ENCODE measurements at places on chromosomes 13 and 19.

GRCh38 chr13:93690139-93690538 lies 463.5 kb downstream of the GPC6 start:
- DNase-seq: no peak

- no peak for DNase-seq
Measured at GRCh38 chr19:3250675-3251074, 26.2 kb downstream of the CELF5 start.

- DNase-seq: no peak
Measured at GRCh38 chr19:14088634-14089411, 1.7 kb downstream of the SAMD1 start.

GRCh38 chr19:3292958-3293529 lies 68.6 kb downstream of the CELF5 start:
- DNase-seq: no peak

DNA sequence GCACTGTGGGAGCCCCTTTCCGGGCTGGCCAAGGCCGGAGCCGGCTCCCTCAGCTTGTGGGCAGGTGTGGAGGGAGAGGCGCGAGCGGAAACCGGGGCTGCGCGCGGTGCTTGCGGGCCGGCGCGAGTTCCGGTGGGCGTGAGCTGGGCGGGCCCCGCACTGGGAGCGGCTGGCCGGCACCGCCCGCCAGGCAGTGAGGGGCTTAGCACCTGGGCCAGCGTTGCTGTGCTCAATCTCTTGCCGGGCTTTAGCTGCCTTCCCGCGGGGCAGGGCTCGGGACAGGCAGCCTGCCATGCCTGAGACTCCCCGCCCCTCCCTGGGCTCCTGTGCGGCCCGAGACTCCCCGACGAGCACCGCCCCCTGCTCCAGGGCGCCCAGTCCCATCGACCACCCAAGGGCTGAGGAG lies 405.2 kb upstream of the PRR20A start:
- DNase-seq: no peak

DNA sequence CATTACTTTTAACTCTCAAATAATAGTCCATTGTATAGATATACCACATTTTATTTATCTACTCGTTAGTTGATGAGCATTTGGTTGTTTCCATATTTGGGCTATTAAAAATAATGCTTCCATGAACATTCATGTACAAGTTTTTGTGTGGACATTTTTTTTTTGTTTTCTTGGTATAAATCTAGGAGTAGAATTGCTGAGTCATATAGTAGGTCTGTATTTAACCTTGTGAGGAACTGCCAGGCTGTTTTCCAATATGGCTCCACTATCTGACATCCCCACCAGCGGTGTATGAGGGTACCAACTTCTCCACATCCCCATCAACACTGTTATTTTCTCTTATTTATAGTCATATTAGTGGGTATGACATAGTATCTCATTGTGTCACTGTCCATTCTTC lies 143.1 kb downstream of the RAP2A start:
- no peak for DNase-seq

DNA sequence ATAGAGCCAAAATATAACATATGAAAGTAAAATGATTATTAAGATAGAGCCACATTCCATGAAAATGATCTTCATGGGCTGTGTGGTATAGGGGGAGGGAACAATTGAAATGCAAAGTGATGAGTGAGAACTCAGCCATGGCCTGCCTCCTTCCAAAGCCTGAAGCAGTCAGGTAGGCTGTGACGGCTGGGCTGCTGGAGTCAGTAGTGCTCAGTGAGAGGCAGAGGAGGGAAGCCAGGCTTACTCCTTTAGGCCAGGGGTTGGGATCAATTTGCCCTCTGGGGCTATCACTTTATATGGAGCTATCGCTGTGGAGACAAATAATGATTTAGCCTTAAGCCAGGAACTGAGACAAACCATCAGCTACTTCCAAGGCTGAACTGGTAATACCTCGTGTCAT lies 654.9 kb downstream of the FGF9 start:
- DNase-seq: no peak

GRCh38 chr13:84077271-84077670 lies 195.0 kb upstream of the SLITRK1 start:
- no peak for DNase-seq

DNA sequence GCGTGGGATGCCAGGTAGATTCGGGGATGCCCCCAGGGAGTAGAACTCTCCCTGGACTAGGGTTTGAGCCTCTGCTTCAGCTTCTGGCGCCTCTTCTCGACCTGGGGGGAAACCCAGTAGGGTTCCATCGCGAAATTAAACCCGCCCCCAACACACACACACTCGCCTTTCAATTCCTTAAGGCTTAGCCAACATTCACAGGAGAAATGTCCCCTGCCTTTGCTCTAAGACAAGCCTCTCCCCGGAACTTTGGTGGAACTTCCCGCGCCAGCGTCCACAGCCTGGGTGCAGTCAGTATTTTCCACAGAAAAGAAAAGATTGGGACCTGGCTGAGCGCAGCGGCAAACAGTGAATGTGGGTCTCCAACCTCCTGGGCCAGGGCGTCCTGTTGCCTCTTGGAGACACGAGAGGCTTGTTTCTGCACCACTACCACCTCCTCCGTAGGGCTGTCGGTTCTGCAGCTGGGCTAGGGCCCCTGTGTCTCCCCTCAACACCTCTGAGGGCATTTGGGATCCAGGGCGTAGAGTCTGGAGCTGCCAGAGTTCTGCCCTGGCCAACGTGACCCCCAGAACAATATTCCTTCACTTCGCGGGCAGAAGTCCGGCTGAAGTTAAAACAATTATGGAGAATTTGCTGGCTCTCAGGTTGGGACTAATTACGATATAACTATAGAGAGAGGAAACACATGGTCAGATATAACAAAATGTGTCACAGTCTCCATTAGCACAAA lies 3.2 kb downstream of the PDX1 start:
- no peak for DNase-seq

GRCh38 chr13:42049454-42049813 lies 986 bp downstream of the DGKH start:
- no peak for DNase-seq

- DNase-seq: no peak
Measured at GRCh38 chr13:30126903-30127428, 180.4 kb downstream of the KATNAL1 start.

- no peak for DNase-seq
Measured at GRCh38 chr13:32737679-32738078, 151.4 kb downstream of the PDS5B start.

- no peak for DNase-seq
Measured at GRCh38 chr13:25375727-25376358, 4.1 kb downstream of the ATP8A2 start.

DNA sequence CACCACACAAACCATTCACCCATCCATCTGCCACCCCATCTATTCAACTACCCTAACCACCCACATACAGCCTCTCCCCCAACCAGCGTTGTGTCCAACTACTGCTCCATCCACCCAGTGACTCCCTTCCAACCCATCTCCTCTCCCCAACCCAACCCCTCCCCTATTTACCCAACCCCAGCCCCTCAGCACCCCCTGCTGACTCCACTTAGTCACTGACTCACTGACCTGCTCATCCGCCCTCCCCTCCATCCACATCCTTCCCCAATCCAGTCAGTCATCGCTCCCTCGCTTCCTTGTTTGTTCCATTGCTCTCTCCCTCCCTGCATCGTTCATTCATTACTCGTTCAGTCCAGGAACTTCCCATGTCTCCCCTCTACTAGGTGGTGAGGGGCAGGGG lies 39.2 kb downstream of the KCNC3 start:
- no peak for DNase-seq

GRCh38 chr13:111652676-111653075 lies 332.2 kb downstream of the TEX29 start:
- no peak for DNase-seq

- no peak for DNase-seq
Measured at GRCh38 chr19:42095814-42096230, 19.9 kb downstream of the ZNF574 start.

DNA sequence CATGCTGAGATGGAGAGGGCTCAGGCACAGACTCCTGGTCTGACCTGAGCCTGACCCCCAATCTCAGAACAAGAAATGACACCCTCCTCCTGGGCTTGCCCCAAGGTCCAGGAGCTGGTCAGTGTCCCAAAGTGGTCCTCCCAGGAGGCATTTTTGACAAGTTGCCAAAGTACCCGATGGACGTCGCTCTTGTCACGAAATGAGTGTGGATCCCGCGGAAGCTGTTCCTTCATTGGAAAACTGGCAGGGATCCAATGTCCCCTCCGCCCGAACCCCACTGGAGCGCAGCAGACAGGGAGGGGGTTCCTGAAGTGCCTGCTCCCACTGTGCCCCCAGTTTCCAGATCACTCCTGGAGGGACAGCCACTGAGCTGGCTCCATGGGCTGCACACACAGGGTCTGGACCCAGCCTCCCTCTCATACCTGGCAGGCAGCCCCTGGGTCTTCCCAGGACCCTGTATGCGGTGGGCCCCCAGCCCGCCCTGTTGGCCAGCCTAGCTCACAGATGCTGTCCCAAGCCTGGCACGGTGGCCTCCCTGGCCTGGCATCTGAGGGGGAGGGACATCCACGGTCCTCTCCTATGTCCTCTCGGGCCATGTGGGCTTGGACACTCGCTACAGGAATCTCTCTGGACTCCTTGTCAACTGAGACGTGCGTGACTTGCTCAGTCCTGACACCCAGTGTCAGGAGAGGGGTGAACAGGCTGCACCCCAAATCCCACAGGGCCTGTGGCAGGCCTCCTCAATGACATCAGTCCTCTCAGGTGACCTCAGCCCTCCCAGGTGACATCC lies 12.8 kb upstream of the ZNF14 start:
- no peak for DNase-seq

DNA sequence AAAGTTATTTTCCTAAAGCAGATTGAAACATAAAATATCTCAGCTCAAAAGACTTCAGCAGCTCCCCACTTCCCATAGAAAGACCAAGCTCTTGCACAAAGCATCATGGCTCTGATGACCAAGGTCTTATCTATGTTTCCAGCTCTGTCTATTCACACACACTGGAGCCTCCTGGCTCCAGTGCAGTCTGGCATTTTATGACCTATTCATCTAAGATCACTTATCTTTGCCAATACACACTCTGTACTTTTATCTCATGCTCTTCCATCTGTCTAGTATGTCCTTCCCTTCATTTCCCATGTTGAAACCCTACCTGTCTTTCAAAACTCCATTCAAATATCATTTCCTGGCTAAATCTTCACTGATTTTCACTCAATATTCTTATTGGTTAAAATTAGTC lies 74.4 kb downstream of the FGF9 start:
- DNase-seq: no peak

DNA sequence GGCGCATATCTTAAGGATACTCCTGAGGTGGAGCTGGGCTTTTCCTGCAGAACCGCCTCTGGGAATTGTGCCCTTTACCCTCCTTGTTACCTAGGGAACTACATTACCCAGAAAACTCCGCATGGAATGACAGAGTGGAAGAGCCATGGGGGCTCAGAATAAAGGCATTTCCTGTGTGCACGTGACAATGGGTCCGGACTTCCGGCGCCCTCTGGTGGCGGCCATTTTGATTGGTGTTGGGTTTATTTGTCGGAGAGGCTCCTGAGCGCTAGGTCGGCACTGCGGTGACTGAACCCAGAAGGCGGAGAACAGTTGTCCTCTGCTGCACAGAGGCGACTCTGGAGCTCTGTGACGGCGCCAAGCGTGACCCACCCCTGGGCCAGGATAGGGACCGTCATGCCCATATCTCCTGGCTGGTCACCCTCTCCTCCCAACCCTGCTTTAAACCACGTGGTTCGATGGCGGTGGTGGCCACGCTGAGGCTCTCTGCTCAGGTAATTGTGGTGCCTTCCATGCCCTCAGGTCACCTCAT lies at the start of gene ZNF587B:
TSS of gene ZNF587B (plus strand) at position 229 of the 532 bp plus-strand sequence. CDS start at position 459, 230 bp downstream.
- DNase-seq: peak; percentile 13

Measured in stimulated activated CD8-positive, alpha-beta memory T cell treated with anti-CD3 and anti-CD28 coated beads, Interleukin-7, amount 100 ng/mL, for 1 hour (primary cell).